Smooth muscle cell of bladder (primary cell): ENCODE measurements at places on chromosomes 4 and X. TPM values are rescaled to one million over a fixed set of nuclear protein-coding genes. Genes with fewer than 3 reads are reported as not detected.

The TMEM255A gene
- 0.09 TPM in 1 of 2 replicates, not detected in the other for total RNA-seq

The TREX2 gene
- 1.4 and 1.8 TPM in 2 replicates for total RNA-seq

The FAM149A gene
- 5.3 and 7.0 TPM in 2 replicates for total RNA-seq

The ITIH6 gene
- total RNA-seq: not detected in 2 replicates

The CT45A5 gene
- not detected in 2 replicates for total RNA-seq
